ENCODE measurements at places on chromosomes 7 and 10.
A peak's percentile ranks its signal among the peaks of the same experiment; 100 is the strongest.

DNA sequence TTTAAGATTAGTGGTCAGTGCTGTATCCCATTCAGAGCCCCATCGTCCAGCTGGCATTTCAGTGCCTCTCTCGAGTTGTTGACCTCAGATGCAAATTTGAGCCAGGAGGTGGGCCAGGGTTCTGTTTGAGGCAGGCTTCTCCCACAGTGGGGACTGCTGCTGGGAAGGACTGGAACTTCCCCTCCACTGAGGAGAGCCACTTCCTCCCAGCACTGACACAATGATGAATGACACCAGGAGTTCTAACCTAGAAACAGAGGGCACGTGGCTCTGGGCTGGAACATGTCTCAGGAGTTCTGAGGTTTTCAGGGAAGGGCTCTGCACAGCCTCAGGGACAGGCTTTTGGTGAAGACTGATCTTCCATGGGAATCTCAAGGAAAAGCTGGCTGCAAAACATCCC lies 18.3 kb upstream of the BTBD16 start:
- no peak for DNase-seq
- no peak overlapping the region for H3K4me3 ChIP-seq
- H3K4me1 ChIP-seq = peaks cover 6% of the 10 kb centered on the region
- H3K36me3 ChIP-seq = peaks cover 5% of the 10 kb centered on the region
- no peaks in the 10 kb centered on the region for H3K27me3 ChIP-seq
- no peak overlapping the region for H3K27ac ChIP-seq

DNA sequence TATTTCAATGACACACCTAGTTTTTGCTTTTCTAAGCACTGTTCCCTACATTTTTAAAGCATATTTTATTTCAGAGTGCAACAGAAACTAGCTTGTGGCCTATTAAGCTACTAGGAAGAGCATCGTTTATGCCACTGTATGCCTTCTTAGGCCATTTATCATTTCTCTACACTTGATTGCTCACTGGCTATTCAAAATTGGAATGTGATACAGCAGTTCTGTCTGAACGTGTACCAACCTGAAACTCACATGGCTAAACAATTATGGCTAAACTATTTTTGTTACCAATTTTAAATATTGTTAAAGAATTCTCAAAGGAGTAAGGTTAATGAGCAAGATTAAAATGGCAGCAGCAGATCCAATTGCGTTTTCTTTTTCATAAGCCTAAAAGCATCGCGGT lies 105.2 kb downstream of the GSAP start:
- H3K4me1 ChIP-seq = peaks cover 16% of the 10 kb centered on the region
- peaks cover 59% of the 10 kb centered on the region for H3K36me3 ChIP-seq
- no peak overlapping the region for H3K4me3 ChIP-seq
- no peaks in the 10 kb centered on the region for H3K27me3 ChIP-seq

GRCh38 chr7:51013861-51014511 lies 231.3 kb upstream of the GRB10 start:
- DNase-seq = no peak
- peaks cover 24% of the 10 kb centered on the region for H3K4me1 ChIP-seq
- no peak overlapping the region for H3K27ac ChIP-seq
- no peaks in the 10 kb centered on the region for H3K36me3 ChIP-seq
- peaks cover 27% of the 10 kb centered on the region for H3K27me3 ChIP-seq
- H3K4me3 ChIP-seq = no peak overlapping the region

DNA sequence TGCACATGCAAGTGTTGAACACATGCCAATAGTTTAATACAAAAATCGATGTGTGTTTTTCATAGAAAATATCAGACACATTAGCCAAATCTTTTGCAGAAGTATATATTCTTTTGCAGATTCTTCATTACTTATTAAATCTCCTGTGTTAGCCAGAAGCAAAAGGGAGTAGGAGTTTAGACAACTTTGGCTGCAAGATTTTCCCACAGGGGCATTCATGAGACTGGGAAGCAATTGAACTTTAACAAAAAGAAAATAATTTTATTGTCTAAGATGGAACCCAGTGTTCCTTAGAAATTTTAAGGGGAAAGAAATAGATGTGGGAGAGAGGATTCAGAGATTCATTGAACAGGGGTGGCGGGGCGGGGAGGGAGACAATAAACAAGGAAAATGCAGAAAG lies 1336.0 kb downstream of the GATA3 start:
- H3K4me3 ChIP-seq = no peak overlapping the region
- H3K36me3 ChIP-seq = no peaks in the 10 kb centered on the region

GRCh38 chr7:36157527-36158320 lies 4.7 kb downstream of the EEPD1 start:
- H3K36me3 ChIP-seq = peaks cover 9% of the 10 kb centered on the region
- DNase-seq = peak; percentile 74
- H3K27me3 ChIP-seq = no peaks in the 10 kb centered on the region
- peak overlapping the region; percentile 46 for H3K27ac ChIP-seq

GRCh38 chr10:48477141-48477540 lies 127.7 kb downstream of the ARHGAP22 start:
- peaks cover 15% of the 10 kb centered on the region for H3K27me3 ChIP-seq
- no peak overlapping the region for H3K4me3 ChIP-seq
- no peaks in the 10 kb centered on the region for H3K36me3 ChIP-seq
- DNase-seq = no peak

DNA sequence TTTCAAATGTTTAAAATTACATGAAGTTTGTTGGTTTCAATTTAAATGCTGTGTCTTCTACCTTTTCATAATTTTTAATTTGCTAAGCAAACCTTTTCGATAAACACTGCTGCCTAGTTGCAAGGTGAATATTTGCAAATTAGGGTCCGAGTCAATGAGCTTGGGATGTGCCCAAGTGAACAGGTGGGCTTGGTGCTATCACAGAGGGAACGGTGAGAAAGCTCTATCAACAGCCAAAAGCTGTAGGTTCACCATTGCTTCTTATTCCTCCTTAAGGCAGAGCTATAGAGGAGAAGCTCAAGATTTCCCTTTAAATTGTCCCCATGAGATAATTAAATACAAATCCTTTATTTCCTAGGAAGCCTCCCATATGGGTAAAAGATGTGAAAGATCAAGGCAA lies 245.3 kb upstream of the CELF2 start:
- H3K4me3 ChIP-seq = no peak overlapping the region
- H3K4me1 ChIP-seq = no peaks in the 10 kb centered on the region
- H3K27me3 ChIP-seq = no peaks in the 10 kb centered on the region
- no peak for DNase-seq

DNA sequence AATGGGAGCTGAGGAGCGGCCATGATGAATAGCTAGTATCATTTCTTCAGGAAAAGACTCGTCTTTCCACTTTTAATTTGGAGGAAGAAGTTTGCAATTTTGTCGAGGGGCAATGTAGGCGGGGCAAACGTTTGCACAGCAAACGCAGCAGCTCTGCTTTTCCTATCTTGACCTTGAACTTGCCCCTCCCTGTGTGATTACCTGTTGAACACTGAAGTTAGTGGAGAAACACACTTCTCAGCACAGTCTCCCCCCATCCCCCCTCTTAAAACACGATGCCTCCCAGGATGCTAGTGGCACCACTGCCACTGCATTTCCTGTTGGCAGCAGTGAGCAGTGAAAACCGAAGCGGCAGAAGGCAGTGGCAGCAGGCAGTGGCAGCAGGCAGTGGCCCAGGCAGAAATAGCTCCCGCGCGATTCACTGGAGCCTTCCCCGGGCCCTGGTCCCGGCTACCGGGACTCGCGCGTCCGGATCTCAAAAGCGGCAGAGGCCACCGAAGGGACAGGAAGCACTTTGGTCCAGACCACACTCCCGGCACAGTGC lies at the start of gene EPDR1:
Gene EPDR1 (plus strand): TSS at position 336 of the 544 bp plus-strand sequence. CDS start 300 bp downstream, outside the sequence.
- peak within 1 kb of the TSS; percentile 87 for H3K4me3 ChIP-seq
- peaks cover 2% of the 10 kb centered on the region for H3K36me3 ChIP-seq
- H3K27me3 ChIP-seq = no peaks in the 10 kb centered on the region
- peak within 1 kb of the TSS; percentile 89 for H3K27ac ChIP-seq

DNA sequence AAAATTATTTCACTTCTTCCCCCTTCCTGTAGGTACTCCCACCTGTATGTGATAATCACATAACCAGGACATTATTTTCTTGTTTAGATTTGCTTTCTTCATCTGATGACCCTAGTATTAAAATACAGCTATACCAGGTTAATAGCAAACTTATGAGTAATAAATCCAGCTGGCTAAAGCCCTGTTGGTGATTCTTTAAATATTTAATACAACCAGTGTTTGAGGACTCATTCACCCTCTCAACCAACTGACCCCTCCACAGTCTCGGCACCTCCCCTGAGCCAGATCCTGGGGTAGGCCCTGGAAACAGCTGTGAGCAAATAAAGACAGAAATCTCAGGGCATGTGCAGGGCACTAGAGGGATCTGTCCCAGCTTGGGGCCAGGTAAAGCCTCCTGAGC lies 58.5 kb downstream of the BLNK start:
- no peak overlapping the region for H3K27ac ChIP-seq
- H3K36me3 ChIP-seq = no peaks in the 10 kb centered on the region
- H3K4me3 ChIP-seq = no peak overlapping the region
- no peak for DNase-seq
- H3K4me1 ChIP-seq = no peaks in the 10 kb centered on the region

- no peak for DNase-seq
- no peak overlapping the region for H3K27ac ChIP-seq
- no peaks in the 10 kb centered on the region for H3K27me3 ChIP-seq
- peaks cover 2% of the 10 kb centered on the region for H3K36me3 ChIP-seq
Observed at GRCh38 chr7:77399816-77400215, 16.3 kb downstream of the GSAP start.

GRCh38 chr7:138070908-138071307 lies 5.4 kb upstream of the AKR1D1 start:
- peaks cover 45% of the 10 kb centered on the region for H3K4me1 ChIP-seq
- no peak overlapping the region for H3K27ac ChIP-seq
- H3K27me3 ChIP-seq = no peaks in the 10 kb centered on the region
- H3K4me3 ChIP-seq = no peak overlapping the region

- no peak for DNase-seq
- H3K27ac ChIP-seq = no peak overlapping the region
Observed at GRCh38 chr7:155851892-155852291, 39.6 kb upstream of the SHH start.

GRCh38 chr10:132097609-132098377 lies 32.0 kb downstream of the JAKMIP3 start:
- peaks cover 45% of the 10 kb centered on the region for H3K4me1 ChIP-seq
- DNase-seq = no peak

DNA sequence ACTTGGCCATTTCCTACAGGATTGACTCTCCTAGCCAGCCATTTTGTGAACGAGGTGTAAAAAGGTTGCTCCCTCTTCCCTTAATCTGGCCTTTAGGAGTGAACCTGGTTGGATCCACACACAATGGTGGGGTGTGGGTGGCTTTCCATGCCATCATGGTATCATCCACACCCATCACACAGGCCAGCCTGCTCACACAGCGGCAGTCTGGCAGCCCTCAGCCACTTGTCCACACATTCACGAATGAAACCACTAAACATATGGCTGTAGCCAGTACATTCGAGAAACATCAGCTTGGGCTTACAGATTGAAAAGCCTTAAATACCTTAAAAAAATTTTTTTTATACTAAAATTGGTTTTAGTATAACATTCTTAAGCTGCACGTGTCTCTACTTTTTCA lies 31.9 kb downstream of the NEUROD6 start:
- no peaks in the 10 kb centered on the region for H3K27me3 ChIP-seq
- H3K27ac ChIP-seq = no peak overlapping the region
- H3K36me3 ChIP-seq = no peaks in the 10 kb centered on the region
- H3K4me3 ChIP-seq = no peak overlapping the region
- no peak for DNase-seq

DNA sequence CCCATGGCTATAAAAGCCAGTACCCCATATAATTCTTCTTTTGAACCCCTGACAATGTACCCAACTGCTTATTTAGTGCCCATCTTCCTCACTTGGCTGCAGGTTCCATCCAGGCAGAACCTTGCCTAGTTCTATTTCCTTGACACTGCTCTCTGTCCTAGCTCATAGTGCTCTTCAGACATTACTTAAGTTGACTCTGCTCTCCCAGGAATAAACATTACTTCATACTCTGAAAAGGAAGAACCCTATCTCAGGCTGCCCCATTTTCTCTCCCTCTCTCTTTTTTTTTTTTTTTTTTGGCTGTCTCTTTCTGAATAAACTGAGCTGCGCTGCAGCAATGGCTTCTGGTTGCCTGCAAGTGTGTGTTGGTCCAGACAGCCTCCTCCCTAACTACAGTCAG lies 21.0 kb downstream of the ACTA2 start:
- H3K27me3 ChIP-seq = no peaks in the 10 kb centered on the region
- no peak overlapping the region for H3K4me3 ChIP-seq
- H3K4me1 ChIP-seq = peaks cover 8% of the 10 kb centered on the region
- no peak for DNase-seq

GRCh38 chr10:119404719-119405519 lies 137.6 kb downstream of the RGS10 start:
- peaks cover 32% of the 10 kb centered on the region for H3K4me1 ChIP-seq
- no peak overlapping the region for H3K27ac ChIP-seq
- no peaks in the 10 kb centered on the region for H3K27me3 ChIP-seq
- no peaks in the 10 kb centered on the region for H3K36me3 ChIP-seq

- H3K27ac ChIP-seq = no peak overlapping the region
- no peak for DNase-seq
- no peaks in the 10 kb centered on the region for H3K27me3 ChIP-seq
- H3K36me3 ChIP-seq = no peaks in the 10 kb centered on the region
- H3K4me1 ChIP-seq = no peaks in the 10 kb centered on the region
Observed at GRCh38 chr10:65197935-65198334, 1676.7 kb downstream of the REEP3 start.

- no peak overlapping the region for H3K27ac ChIP-seq
- no peaks in the 10 kb centered on the region for H3K27me3 ChIP-seq
- peak overlapping the region; percentile 57 for H3K4me3 ChIP-seq
Observed at GRCh38 chr7:156998988-156999957, 11.2 kb downstream of the MNX1 start.

GRCh38 chr10:70115948-70116682 lies 16.5 kb downstream of the AIFM2 start:
- DNase-seq = peak; percentile 59
- H3K36me3 ChIP-seq = peaks cover 36% of the 10 kb centered on the region
- H3K27ac ChIP-seq = no peak overlapping the region

DNA sequence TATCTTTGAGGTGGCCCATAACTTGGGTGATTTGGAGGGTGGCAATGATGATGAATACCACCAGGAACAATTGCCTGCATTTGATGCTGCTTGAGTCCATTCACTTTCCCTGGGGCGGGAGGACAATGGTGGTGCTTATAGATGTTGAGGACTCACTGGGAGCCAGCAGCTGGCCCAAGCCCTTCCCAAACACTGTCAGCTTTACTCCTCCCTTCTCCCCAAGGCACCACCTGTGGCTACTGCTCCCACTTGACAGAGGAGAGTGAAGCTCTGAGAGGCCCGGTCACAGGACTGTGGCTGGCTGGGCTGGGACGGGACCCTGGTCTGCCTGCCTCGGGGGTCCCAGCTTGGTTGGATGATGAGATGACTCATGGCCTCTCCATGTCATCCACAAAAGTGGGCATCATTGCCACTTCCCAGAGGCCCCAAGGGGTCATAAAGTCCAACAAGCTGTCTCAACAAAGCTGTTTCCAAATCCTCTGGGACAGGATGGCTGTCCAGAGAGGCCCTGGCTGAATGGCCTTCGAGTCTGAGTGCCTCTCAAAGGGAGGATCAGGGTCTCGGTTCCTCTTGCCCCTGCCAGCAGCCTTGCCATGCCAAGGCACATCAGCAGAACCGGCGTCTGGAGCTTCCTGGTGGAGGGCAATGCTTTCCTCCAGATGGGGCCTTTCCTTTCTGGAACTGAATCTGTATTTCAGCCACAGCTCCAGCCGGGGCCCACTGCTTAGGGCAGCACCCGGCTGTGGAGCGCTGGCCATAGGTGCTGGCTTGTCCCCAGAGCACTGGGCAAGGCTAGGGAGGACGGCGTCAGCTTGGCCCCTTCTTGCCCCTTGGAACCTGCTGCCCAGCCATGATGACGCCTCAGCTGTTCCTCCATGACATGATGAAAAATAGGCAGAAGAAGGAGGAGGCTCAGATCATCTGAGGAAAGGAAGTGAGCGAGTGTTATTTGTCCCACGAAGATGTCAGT lies 47.0 kb upstream of the PLEKHA1 start:
- no peak overlapping the region for H3K27ac ChIP-seq
- no peaks in the 10 kb centered on the region for H3K27me3 ChIP-seq
- no peaks in the 10 kb centered on the region for H3K36me3 ChIP-seq
- no peak for DNase-seq
- peaks cover 49% of the 10 kb centered on the region for H3K4me1 ChIP-seq

Data from HepG2 (cell line).